ENCODE measurements at places on chromosomes 11 and 22.
A peak's percentile ranks its signal among the peaks of the same experiment; 100 is the strongest.

DNA sequence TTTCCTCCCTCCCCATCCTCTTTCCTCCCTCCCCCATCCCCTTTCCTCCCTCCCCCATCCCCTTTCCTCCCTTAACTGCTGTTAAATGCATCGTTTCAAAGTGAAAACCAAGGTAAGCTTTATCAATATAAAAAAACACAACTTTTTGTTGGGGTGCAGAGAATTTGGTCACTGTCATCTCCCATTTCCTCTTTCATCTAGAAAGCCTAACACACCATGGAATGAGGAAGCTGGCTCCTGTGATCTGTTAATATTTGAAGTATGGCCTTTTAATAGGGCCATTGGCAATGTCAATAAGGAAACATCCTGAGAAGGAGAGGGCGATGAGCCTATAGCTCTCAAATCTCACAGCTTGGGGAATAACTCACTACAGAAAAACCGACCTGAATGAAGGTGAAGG, 7.0 kb downstream of the EXPH5 start:
- peak; percentile 11 for DNase-seq

DNA sequence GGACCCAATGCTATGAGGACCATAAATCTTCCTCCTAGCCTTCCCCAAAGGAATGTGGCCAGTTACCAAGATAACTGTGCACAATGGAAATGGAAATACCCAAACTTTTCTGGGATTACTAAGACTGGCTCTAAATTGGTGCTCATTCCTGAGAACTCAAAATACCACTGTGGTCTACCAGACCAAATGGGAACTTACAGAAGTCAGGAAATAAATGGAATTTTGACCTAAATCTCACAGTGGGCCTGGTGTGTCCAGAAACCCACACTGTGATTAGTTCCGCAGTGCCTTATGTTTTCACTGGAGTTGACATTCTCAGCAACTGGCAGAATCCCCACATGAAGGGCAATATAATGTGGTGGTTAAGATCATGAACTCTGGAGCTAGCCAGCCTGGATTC, 99.4 kb upstream of the ZC3H12C start:
- DNase-seq, result no peak

DNA sequence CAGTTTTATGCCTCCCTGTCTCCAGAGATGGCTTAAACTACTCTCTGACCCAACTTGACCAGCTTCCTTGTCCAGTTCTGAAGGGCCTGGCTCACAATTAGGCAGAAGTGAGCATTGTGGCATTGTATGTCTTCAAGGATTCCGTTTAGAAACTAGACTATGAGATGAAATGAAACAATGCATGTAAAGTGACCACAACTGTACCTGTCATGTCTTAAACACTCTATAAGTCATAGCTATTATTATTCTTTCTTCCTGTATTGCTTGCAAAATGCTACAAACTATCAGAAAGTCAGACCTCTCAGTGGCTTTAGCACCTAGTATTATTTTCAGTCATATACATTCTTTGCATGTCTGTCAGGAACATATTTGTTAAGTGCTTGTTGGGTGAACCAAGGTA, 127.9 kb upstream of the MTMR2 start:
- DNase-seq, result no peak

- no peak for DNase-seq
Observed at GRCh38 chr22:29342577-29343312, 27.2 kb upstream of the RASL10A start.

- DNase-seq, result no peak
Observed at GRCh38 chr11:94144216-94144615, 15.6 kb downstream of the PANX1 start.

DNA sequence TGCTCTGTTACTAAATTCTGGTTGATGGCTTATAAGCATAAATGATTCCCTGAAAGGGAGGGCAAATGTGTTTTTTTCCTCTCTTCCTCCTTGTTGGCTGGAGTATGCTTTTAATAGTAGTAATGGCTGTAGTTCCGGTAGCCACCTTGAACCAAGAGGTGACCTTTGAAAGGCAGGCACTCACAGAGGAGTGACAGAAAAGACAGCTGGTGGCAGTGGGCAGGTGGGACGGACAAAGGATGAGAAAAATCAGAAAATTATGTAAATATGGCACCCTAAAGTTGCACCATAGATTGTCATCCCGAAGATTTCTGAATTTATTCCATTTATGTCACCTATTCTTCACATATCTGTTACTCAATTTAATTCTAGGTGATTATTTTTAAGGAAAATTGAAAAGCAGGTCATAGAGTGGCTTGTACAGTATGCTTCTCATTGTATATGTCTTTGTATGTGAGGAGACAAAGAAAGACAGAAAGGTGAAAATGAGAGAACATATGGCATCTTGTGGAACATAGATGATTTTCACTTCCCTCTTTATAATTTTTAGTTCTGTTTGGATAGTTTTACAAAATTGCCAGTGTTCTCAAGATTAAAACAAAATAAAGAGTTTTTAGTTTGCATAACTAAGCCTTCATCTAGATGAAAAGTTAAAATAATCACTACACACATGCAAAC, 17.0 kb downstream of the CASP12 start:
- DNase-seq, result no peak

- DNase-seq, result no peak
Observed at GRCh38 chr11:69462106-69462951, 19.1 kb upstream of the LINC01488 start.

- DNase-seq, result no peak
Observed at GRCh38 chr22:36350751-36351594, 36.8 kb downstream of the MYH9 start.

DNA sequence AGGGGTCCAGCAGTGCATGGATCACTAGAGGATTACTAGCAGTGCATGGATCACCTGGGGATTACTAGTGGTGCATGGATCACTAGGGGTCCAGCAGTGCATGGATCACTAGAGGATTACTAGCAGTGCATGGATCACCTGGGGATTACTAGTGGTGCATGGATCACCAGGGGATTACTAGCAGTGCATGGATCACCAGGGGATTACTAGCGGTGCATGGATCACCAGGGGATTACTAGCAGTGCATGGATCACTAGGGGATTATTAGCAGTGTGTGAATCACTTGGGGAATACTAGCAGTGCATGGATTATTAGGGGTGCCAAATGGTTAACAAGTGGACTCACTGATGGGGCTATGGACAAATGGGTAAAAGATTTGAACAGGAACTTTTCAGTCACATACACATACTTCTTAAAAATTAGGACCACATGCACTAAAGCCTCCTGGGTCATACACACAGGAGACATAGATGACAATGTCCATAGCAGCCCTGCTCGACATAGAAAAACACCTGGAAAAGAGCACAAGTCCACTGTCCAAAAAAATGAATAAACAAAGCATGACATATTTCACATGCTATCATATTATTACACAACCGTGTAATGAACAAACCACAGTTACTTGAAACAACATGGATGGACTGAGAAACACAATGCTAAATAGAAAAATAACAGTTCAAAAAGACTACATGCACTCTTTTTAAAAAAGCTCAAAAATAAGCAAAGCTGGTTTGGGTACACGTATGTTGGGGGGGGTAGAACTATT, 109.8 kb downstream of the CD44 start:
- DNase-seq, result no peak

DNA sequence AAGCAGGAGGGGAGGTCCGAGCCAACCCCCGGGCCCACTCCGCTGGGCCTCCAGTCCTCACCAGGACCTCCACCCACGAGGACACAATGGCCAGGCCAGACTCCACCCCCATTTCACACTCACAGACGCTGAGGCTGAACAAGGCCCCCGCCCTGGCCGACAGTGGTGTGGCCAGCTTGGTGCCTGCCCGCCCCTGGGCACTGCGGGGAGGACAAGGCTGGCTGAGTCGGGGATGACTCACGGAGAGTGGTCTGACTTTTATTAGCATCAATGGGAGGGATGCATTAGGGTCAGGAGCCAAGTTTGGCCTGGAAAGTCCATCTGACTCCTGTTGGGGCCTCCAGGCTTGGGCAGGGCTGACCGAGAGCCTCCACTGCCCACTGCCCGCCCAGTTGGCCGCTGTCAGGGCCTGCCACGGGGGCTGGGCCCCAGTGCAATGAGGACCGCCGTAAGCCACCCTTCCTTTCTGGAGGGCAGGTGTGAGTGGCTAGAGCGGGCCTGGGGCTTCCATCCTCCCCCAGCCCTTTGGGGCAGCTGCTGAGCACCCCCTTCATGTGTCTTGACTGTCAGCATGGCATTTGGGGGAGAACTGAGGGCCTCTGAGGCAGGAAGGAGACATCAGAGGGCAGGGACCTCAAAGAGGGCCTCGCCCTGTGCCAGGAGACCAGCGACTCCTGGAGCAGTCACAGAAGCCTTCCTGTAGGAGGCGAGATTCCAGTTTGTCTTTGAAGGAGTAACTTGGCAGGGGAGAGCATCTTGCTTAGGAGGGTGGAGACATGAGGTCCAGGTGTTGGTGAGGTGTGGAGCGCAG, 10.6 kb downstream of the TSPAN32 start:
- no peak for DNase-seq

GRCh38 chr11:128512474-128512996, 74.8 kb downstream of the ETS1 start:
- no peak for DNase-seq

GRCh38 chr22:27310966-27311697, 490.4 kb downstream of the MN1 start:
- DNase-seq, result no peak

DNA sequence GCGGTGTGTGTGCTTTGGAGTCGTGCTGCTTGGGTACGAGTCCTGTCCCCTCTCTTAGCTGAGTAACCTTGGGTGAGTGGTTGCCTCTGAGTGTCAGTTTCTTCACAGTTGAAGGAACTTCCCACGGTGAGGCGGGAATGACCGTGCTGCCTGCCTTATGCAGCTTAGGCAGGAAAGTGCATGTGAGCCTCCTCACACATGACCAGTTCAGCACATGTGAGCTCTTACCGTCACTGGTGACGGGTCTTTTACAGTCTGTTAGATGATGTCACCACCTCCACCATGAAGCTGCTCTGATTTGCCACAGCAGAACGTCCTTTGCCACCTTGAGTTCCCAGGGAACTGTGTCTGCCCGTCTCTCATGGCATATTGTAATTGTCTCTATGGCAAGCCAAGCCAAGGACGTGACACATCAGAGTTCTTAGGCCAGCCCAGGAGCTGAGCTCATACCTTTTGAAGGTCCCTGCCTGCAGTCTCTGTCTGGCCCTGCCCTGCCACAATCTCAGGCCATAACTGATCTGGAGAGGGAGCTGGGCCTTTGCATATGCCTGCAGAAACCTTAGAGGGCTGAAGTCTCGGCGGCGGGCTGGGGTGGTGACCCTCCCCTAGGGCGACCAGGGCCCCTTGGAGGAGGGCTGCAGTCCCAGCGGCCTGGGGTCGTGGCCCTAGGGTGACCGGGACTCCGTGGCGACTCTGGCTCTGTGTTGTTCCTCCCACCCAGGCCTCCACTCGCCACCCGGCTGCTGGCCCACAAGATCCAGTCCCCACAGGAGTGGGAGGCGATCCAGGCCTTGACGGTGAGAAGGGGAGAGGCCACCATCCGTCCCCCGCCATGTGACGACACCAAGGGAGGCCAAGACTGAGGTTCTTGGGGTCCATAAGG, 7.8 kb downstream of the GGA1 start:
- no peak for DNase-seq

GRCh38 chr22:38074181-38075104, 9.5 kb downstream of the SLC16A8 start:
- DNase-seq, result no peak

DNA sequence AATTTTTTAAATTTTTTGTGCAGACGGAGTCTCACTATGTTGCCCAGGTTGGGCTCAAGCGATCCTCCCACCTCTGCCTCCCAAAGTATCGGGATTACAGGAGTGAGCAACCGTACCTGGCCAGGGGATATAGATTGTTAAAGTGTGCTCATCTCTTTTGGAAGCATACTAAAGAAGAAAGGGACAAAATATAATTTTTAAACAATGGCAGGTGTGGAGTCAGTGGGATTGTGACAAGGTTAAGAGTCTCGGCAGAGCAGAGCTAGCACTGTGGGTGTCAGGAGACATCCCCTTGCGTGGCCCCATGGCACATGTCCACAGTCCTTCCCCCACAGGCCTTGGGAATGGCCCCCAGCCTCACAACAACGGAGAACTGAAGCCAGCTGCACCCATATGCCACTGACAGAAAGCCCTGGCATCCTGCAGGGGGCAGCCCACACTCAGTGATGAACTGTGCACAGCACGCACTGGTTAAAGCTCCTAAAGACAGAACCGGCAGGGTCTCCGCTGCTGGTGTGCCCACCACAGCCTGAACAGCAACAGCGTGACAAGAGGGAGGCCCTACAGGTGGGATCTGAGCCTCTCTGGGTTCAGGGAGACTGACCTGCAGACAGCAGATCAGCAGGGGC, 29.9 kb downstream of the SERPIND1 start:
- DNase-seq, result peak; percentile 57

DNA sequence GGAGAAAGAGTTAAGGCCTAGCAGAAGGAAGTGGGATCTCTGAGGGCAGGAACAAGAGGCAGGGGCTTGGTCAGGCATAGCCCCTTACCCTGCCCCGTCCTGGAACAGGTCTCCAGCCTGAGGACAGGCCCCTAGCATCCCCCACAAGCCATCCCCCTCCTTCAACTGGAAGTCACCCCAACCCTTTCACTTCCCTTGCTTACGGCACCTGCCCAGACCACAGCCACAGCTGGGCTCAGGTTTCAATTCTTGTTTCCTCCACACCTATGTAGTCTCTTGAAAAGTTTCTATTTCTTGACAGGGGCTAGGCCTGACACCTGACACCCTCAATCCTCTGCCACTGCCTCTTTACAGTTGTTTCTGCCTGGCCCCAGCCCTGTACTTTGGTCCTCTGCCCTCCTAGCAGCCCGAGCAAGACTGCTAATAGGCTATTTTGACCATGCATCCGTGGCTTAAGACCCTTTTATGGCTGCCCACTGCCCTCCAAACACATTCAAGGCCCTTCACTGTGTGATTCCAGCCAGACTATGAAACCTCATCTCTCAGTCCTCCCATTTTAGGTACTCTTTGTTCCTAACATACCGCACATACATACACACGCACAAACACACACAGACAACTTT, 10.9 kb upstream of the FCHSD2 start:
- DNase-seq, result peak; percentile 24

GRCh38 chr22:46812034-46812605, 49.7 kb downstream of the TBC1D22A start:
- DNase-seq, result no peak

DNA sequence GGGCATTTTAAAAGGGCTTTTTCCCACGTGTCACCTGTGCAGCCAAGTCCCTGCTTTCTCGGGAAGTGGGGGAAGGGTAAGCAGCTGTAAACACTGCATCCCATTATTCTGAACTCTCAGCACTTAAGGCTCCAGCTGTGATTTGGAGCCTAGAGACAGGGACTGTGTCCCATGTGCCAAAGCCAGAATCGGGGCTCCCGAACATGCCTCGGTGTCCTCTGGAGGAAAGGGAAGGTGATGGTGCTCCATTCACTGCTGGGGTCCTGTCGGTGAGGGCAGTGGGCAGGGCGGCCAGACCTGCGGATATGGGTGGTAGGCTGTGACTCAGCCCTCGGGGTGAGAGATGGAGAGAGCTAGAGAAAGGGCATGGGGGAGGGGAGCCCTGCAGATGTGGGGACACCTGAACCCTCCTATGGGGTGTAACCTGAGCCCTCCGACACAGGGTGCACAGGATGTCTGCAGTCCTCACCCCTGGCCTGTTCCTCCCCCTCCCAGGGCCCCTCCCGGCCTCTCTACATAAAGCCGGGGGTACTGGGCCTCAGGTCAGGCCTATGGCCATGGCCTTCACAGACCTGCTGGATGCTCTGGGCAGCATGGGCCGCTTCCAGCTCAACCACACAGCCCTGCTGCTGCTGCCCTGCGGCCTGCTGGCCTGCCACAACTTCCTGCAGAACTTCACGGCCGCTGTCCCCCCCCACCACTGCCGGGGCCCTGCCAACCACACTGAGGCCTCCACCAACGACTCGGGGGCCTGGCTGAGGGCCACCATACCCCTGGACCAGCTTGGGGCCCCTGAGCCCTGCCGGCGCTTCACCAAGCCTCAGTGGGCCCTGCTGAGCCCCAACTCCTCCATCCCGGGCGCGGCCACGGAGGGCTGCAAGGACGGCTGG, 31.8 kb downstream of the CAPN1 start:
- no peak for DNase-seq

Data from Calu3 (cell line).